Caki2 (cell line): ENCODE measurements at places on chromosomes 7 and 10.

DNA sequence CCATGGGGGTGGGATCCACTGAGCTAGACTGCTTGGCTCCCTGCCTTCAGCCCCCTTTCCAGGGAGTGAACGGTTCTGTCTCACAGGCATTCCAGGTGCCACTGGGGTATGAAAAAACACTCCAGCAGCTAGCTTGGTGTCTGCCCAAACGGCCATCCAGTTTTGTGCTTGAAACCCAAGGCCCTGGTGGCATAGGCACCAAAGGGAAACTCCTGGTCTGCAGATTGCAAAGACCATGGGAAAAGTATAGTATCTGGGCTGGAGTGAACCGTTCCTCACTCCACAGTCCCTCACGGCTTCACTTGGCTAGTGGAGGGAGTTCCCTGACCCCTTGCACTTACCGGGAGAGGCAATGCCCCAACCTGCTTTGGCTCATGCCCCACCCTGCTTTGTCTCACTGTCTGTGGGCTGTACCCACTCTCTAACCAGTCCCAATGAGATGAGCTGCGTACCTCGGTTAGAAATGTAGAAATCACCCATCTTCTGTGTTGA lies 62.7 kb downstream of the PPP1R9A start:
- peak; percentile 50 for DNase-seq

DNA sequence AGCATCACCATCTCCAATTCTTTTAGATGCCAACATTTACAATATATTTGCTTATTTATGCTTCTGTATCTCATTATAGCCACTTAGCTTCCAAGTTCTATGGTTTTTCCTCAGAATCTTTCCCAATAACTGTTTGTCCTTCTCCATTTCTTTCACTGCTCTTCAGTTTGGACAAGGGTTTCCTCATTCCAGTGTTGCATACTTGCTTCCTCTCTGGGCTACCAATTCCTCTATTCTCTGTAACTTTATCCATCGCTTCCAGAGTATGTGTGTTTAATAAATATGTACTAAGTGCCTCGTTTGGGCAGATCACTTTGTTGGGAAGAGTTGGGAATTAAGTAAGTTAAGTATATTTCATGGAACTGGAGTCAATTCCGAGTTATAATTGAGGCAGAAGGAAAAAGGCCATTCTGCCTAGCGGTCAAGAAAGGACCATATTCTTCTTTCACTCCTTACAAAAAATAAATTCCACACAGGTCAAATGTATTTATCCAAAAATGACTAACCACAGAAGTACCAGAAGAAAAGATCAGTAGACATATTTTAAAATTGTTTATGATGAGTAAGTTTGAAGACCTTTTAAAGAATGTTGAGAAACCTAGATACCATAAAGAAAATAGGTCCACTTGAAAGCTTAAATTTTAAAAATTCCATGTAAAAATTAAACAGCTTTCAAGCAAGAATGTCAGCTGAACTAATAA lies 10.8 kb downstream of the STAMBPL1 start:
- DNase-seq = no peak

- DNase-seq = no peak
These were observed 136.3 kb downstream of the INHBA start for GRCh38 chr7:41566581-41566980.

DNA sequence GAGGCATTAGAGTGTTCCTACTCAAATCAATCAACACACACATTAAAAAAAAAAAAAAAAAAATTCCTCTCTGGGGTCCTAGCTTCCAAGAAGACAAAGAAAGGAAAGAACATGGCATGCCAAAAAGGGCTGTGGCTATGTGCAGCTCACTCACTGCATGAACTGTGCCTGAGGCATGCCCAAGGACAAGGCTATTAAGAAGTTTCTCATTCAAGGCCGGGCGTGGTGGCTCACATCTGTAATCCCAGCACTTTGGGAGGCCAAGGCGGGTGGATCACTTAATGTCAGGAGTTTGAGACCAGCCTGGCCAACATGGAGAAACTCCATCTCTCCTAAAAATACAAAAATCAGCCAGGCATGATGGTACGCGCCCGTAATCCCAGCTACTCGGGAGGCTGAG lies 41.9 kb upstream of the PPP3CB start:
- DNase-seq = no peak

- DNase-seq = no peak
These were observed 33.5 kb upstream of the TARP start for GRCh38 chr7:38306914-38307313.

GRCh38 chr10:118204292-118204943 lies 137.7 kb downstream of the FAM204A start:
- DNase-seq = no peak

- DNase-seq = no peak
These were observed 3.5 kb downstream of the CTBP2 start for GRCh38 chr10:125156739-125157480.

- DNase-seq = peak; percentile 59
These were observed 170.5 kb upstream of the SVIL start for GRCh38 chr10:29805134-29805723.

- DNase-seq = no peak
These were observed 277.0 kb downstream of the MALRD1 start for GRCh38 chr10:19325581-19325980.

DNA sequence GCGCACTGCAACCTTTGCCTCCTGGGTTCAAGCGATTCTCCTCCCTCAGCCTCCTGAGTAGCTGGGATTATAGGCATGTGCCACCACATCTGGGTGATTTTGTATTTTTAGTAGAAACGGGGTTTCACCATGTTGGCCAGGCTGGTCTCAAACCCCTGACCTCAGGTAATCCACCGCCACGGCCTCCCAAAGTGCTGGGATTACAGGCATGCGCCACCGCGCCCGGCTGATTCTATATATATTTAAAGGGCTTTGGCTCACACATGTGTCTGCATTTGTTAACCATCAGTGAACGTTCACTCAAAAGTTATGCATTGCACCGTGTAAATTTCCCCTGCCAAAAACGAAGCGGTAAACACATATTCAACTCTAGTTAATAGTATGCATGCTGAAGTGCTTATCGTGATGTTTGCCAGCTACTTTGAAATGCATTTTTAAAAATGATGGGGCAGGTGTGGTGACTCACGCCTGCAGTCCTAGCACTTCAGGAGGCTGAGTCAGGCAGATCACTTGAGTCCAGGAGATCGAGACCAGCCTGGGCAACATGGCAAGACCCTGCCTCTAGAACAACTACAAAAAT lies 17.7 kb upstream of the WIPI2 start:
- no peak for DNase-seq

DNA sequence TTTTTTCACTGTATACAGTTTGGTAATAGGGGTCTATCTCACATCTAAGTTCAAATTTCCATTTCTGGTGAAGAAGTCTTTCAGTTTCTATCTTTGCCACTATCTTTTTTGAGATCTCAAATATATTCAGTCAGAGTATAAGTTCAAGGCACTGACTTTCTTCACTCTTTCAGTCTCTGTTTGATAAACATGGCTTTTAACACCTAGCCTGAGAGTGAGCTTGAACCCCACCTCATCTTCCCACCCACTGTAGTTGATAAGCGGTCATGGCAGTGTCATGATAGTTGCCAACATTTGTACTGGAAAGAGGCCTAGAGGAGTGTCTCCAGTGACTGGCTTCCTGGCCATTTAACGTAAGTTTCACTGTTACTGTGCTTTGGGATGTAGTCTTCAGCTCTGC lies 41.2 kb upstream of the AGR3 start:
- DNase-seq = no peak

- no peak for DNase-seq
These were observed 41.8 kb downstream of the NCAPG2 start for GRCh38 chr7:158662610-158663427.

GRCh38 chr7:120055300-120055699 lies 217.7 kb upstream of the KCND2 start:
- peak; percentile 43 for DNase-seq

DNA sequence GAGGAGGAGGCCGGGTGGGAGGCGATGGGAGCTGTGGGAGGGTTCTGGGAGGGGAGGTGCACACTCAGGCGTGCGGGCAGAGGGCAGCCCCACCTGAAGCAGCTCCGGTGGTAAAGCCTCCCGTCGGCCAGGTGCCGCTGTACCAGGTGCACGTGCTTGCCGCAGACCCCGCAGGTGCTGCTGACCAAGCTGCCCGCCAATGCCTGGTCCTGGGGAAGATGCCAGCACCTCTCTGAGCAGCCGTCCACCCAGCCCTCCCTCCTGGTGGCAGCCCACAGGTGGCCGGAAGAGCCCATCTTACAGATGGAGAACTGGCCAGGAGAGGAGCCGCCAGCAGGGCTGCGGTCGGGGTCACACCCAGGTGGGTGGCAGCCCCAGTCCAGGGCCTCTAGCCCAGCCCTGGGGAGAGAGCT lies 12.6 kb downstream of the MICALL2 start:
- no peak for DNase-seq

GRCh38 chr7:1085910-1086421 lies 1.9 kb upstream of the GPER1 start:
- no peak for DNase-seq
